Right renal pelvis (tissue), 4 donors: ENCODE measurements at places on chromosomes 12 and 14.

DNA sequence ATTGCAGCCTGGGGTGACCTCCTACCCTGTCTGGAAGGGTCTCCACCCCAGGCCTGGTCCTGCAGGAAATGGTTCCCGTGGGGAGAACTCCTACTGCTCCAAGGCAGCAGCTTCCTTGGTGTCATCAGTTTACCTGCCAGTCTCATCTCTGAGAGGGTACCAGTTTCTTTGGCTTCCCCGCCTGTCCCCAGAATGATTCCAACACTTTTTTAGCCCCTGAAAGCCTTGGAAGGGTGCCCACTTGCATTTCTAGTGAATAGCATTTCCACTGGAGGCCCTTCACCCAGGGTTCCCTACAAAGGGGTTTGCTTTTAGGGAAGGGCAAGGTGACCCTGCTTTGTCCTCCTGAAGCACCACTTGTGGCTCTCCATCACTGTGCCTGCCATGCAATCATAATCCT is 284.3 kb downstream of the ZFP36L1 start:
- no peak for DNase-seq

DNA sequence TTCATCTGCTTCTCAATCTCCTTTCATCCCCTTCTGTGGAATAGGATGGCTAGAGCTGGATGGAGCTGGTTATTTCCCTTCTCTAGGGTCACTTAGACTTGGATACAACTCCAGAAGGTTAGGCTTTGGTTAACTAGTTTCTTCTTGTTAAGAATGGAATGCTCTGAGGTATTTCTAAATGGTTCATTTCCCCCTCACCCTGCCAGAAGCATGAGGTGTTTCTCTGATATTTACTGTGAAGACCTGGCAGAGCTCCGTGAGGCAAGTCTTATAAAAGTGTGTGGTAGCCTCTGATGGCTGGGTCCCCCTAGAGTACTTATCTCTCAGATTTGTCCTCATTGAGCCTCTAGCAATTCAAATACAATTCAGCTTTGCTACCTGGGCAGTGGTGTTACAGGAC is 207.9 kb downstream of the SLC16A7 start:
- no peak for DNase-seq

DNA sequence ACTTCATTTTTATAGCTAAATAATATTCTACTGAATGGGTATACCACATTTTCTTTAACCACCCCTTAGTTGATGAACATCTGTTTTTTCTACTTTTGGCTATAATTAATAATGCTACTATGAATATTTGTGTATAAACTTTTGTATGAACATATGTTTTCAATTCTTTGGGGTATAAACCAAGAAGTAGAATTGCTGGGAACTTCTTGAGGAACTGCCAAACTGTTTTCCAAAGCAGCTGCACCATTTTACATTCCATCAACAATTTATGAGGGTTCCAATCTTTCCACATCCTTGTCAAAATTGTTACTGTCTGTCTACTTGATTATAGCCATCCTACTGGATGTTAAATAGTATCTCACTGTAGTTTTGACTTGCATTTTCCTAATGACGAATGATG is 221.8 kb downstream of the PRKD1 start:
- DNase-seq = no peak

DNA sequence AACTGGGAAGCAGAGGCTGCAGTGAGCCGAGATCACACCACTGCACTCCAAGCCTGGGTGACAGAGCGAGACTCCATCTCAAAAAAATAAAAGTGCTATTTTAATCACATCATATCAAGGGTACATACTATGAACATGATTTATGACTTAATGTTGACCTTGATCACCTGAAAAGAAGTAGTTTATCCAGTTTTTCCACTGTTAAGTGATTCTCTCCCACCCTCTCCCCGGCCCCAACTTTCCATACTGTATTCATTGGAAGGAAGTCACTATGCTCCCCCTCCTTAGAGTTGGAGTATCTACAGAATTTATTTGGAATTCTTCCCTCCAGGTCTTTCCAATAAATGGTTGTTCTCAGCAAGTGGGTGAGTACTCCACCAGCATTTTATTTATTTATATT is 3.0 kb upstream of the PRMT5 start:
- no peak for DNase-seq

DNA sequence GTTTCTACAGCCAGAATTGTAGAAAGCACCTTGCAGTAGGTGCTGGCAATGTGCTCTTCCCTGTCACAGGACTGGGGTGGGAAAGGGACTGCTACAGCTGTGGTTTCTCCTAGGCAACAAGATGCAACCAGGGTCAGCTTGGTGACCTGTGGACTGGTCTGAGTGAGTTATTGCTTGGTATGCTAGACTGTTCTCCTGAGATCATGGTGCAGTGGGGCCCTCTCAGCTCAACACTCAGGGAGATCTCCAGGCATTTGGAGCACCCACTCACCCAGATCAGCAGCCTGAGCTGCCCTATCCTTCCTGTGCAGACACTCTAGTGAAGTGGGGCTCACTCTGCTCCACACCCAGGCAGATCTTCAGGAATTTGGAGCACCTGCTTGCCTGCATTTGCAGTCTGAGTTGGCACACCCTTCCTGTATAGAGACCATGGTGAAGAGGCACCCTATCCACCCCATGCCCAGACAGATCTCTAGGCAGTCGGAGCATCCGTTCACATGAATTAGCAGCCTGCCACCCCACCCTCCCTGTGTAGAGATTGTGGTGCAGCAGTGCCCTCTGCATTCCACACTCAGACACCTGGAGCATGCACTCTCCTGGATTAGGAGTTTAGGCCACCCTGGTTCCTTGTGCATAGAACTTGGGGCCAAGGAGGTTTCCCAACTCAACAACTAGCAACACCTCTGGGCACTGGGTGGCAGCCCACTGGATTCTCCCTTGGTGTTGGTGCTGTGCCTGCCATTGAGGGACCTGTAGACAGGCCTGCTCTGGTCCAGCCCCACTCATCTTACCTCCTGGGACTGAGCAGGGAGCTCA is 3.8 kb upstream of the FAM186B start:
- no peak for DNase-seq

DNA sequence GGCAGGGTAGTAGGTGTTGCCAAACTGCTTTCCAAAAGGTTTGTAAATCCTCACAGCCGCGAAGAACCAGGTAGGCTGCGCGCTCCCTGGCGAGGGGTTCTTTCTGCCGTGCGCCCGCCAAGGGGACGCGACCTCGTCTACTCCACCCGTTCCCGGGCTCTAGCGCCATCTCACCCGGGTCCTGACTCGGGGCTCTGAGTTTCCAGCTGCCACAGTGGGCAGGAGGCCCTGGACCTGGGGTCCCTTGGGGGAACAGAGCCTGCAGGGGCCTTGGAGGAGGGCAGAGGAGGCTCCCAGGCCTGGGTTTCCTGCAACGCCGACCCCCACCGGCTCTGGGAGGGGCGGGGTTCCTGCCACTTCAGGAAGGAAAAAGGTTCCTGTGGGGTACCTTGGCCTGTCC is 706 bp downstream of the ANHX start:
- DNase-seq = no peak

DNA sequence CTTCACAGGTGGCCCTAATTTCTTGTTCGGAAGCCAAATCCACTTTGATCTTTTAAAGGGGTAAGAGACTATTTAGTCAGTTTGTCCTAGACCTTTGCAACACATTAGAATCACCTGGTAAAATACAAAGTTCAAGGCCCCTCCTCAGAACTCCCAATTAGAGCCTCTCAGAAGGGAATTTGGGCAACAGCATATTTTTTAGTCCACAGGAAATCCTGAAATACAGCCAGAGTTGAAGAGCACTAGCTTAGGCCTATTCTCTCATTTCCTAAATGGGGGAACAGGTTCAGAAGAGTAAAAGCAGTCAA is 151.3 kb upstream of the FSCB start:
- DNase-seq = no peak

GRCh38 chr12:40181490-40181889 is 43.3 kb upstream of the LRRK2 start:
- DNase-seq = no peak

DNA sequence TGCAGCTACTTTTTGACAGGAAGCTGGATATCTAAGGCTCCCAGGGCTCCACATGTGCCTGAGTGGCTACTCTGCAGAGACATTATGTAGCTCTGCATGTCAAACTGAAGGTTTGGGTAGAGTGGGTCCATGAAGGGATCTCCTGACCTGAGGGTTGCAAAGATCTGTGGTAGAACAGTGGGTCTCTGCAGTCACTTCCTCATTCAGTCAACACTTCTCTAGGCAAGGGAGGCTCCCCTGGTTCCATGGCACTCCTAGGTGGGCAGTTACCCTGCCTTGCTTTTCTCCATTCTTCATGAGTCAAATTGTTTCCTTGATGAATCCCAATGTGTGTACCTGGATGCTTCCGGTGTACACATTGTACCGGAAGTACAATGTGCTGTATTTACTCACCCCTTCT is 57.4 kb downstream of the CMAS start:
- DNase-seq = no peak

- DNase-seq = peak; percentile 75
Measured at GRCh38 chr12:67648521-67649260, at the start of gene DYRK2. Gene DYRK2 (plus strand): TSS chr12:67648745. CDS start chr12:67649134, 389 bp downstream.

DNA sequence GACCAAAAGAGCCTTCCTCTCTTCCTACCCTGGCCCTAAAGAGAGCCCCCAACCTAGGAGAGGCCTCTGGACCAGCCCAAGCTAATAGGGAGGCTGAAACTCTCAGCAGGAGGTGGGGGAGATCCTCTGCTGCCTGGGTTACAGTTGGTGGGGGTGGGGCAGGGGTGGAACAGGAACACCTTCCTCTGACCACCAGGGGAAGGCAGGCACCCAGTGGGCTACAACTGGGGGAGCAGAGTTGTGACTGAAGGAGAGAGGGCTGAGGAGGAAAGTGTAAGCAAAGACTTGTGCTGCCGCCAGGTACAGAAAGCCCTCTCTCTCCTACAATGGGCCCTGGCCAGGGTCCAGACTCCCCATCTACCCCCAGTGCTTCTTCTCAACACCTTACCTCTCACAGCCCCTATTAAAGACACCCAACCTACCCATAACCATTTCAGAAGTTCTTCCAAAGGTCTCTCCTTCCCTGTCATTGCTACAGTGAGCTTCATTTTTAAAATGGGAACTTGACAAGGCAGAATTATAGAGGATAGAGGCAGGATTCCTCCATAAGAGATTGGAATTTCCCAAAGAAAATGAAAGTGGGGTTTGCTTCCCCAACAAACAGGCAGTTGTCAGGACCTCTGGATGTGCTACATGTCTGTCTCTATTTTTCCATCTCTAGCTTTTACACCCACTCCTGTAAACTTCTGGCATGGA is 1.4 kb downstream of the MYO1A start:
- no peak for DNase-seq

GRCh38 chr14:20657216-20658211 is 16.0 kb upstream of the OR6S1 start:
- DNase-seq = no peak

GRCh38 chr12:7282844-7283243 is 21.0 kb upstream of the ACSM4 start:
- DNase-seq = no peak

DNA sequence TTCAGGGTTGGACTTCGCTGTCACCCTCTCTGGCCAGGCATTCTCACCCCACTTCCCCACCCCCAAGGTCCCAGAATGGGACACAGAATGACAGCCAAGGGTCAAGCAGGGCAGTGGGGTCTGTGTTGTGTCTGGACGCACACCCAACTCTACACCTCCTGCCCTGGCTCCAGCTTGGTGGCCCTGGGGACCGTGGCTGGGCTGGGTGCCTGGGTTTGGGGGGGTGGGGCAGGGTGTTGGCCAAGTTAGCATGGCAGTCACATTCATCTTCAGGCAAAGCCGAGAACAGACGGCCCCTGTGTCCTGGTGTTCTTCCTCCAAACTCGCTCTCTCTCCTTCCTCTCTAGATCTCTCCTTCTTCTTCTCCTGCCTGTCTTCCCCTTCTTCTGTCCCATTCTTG is 5.6 kb downstream of the LRP1 start:
- no peak for DNase-seq

GRCh38 chr12:115936997-115937916 is 340.2 kb downstream of the MED13L start:
- DNase-seq = no peak

- no peak for DNase-seq
Measured at GRCh38 chr12:7927470-7927869, 8.5 kb downstream of the SLC2A3 start.

- DNase-seq = no peak
Measured at GRCh38 chr12:10027721-10028120, 2.8 kb upstream of the CLEC9A start.
